ENCODE measurements at places on chromosomes 2 and 18.

- no peak for DNase-seq
These were observed 28.4 kb downstream of the CPS1 start for GRCh38 chr2:210584834-210585233.

GRCh38 chr2:155178921-155179320, 480.4 kb downstream of the KCNJ3 start:
- DNase-seq: no peak

DNA sequence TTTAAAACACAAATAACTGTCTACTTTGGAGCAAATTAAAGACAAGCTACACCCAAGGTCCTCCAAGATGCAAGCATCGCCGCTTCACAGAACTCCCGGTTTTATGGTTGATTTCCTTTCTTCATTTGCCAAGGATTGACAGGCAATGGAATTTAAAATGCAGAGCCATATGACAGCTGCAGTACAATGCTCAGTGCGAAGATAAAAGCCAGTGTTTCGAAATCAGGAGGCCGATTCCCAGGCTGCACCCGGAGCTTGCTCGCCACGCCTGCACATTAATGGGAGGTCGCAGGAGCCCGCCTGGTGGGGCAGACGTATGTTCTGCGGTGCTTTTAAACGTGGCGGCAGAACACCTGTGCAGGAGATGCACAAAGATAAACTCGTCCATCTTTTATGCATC, 727.6 kb upstream of the SOX11 start:
- no peak for DNase-seq

- DNase-seq: no peak
These were observed 111.7 kb downstream of the BCL2 start for GRCh38 chr18:63207835-63208234.

- DNase-seq: no peak
These were observed 12.7 kb downstream of the PCARE start for GRCh38 chr2:29061616-29062015.

DNA sequence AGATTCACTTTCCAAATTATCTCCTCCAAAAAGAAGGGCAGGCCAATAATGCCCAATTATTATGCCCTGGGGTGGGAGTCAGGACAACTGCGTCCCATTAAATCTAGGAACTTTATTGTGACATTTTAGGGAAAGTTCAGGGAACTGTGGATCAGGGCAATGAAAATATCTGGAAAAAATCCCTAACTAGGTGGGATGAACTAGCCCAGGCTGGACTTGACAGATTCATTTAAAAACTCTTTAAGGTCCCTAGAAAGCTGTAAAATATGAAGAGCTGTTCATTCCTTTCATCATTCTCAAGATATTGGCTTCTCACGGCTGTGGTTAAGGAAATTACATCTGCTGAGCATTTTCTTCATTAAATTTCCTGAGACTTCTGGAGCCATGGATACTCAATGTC, 8.2 kb downstream of the CREG2 start:
- no peak for DNase-seq

DNA sequence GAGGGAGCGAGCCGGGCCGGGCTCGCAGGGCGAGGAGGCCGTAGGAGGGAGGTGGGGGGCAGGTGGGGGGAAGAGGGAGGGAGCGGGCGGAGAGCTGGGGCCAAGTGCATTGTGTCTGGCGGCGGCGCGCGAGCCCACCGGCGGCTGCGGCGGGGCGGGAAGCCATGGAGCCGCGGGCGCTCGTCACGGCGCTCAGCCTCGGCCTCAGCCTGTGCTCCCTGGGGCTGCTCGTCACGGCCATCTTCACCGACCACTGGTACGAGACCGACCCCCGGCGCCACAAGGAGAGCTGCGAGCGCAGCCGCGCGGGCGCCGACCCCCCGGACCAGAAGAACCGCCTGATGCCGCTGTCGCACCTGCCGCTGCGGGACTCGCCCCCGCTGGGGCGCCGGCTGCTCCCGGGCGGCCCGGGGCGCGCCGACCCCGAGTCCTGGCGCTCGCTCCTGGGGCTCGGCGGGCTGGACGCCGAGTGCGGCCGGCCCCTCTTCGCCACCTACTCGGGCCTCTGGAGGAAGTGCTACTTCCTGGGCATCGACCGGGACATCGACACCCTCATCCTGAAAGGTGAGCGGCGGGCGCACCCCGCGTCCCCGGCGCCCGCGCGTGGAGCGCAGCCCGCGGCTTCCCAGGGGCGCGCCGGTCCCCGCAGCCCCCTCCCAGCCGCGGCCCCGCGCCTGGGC, at the start of gene TMEM178A:
TSS of gene TMEM178A (plus strand) at position 107 of the 680 bp plus-strand sequence. CDS start at position 165, 58 bp downstream.
- DNase-seq: no peak

DNA sequence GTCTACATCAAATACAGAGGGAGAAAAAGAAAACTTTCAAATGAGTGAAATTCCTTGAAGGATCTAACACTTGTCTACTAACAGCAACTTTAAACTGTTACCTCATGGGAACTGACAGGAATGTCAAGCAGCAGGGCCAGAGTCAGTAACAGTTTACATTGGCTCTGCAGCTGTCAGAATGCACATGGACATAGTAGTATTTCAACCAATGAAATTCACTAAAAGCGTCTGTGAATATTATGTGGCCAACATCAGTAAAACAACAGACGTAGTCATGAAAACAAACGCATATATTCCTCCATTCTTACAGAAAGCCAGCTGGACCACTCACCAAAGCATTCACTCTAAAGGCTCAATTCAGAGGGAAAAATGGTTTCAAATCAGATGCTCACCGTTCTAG, 79.3 kb upstream of the RNU4ATAC start:
- no peak for DNase-seq

DNA sequence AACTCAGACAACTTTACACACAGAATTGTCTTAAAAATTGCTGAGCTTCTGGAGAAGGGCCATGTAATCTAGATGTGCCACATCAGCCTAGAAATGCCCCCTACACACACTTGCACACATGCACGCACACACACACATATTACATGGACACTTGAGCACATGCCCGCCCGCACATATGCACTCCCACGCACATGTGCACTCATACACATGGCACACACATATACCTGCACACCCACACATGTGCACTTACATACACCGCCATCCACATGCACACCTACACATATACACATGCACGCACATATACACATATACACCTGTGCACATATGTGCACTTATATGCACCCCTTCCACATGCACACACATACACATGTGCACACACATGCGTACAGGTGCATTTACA, 213.7 kb downstream of the SEPTIN10 start:
- no peak for DNase-seq

GRCh38 chr2:215881582-215881981, 131.8 kb downstream of the MREG start:
- DNase-seq: no peak

GRCh38 chr2:14907014-14907612, 274.6 kb downstream of the LRATD1 start:
- peak; percentile 83 for DNase-seq

- no peak for DNase-seq
These were observed 11.0 kb downstream of the CRIM1 start for GRCh38 chr2:36366491-36367120.

DNA sequence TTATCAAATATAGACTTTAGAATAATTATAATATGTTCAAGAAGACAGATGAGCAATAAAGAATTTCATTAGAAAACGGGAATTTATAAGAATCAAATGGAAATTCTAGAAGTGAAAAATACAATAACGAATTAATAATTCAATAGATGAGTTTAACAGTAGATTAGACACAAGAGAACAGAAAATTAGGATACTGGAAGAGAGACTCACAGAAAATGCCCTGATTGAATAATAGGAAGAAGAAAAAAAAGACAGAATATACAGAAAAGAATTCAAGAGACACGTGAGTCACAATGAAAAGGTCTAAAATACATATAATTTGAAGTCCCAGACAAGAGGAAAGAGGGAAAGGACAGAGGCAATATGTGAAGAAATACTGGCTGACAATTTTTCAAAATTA, 354.7 kb downstream of the CLIP4 start:
- no peak for DNase-seq

- DNase-seq: no peak
These were observed 632.0 kb upstream of the PIK3C3 start for GRCh38 chr18:41323044-41323443.

GRCh38 chr18:58784601-58785137, 80.0 kb upstream of the ZNF532 start:
- no peak for DNase-seq

GRCh38 chr2:100029460-100029859, 112.9 kb downstream of the AFF3 start:
- no peak for DNase-seq

GRCh38 chr2:5215989-5216607, 476.1 kb upstream of the SOX11 start:
- no peak for DNase-seq

GRCh38 chr2:128591022-128591860, 272.6 kb upstream of the HS6ST1 start:
- no peak for DNase-seq

- DNase-seq: no peak
These were observed 24.3 kb downstream of the IGFBP5 start for GRCh38 chr2:216671081-216671411.

DNA sequence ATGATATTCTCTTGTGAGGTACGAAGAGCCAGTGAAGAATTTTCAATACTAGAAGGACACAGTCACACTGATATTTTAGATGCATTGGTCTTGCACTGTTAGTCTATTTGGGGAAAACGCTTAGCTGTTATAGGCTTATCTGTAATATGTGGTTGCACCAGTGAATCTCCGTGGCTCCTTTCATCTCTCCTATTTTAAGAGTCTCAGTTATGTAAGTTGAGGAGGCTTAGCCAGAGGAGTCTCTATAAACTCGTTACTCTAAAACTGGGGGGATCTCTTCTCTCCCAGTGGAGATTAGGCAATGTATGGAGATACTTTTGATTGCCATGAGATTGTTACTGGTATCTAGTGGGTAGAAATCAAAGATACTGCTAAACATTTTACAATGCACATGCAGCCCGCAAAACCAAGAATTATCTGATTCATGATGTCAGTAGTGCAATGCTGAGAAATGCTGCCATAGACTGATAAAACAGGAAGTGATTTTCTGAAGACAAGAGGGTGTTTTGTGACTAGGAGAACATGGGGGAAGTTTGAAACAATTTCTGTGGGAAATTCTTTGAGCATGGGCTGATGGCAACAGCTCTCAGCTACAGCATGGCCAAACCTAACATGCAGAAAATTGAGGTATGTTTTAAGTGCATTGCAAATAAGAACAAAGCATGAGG, 339.1 kb downstream of the SOX11 start:
- DNase-seq: no peak

DNA sequence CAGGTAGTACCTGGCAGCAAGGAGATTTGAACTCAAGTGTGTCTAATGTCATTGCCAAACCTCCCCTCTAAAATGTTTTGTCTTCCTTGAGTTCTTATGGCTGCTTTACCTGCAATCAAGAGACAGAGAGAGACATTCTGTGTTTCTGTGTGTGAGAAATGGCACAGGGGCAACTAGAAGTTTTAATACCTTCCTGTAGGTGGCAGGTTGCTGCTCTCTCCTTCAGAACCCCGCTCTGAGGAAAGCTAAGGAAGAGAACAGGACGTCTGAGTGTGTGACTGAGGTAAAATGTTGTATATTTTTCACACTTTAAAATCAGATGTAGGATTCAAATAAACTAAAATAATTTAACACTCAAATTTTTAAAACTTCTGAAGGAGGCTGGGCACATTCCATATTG, 19.2 kb downstream of the DTNA start:
- DNase-seq: no peak

GRCh38 chr2:101041413-101041812, 39.3 kb downstream of the RPL31 start:
- DNase-seq: no peak

DNA sequence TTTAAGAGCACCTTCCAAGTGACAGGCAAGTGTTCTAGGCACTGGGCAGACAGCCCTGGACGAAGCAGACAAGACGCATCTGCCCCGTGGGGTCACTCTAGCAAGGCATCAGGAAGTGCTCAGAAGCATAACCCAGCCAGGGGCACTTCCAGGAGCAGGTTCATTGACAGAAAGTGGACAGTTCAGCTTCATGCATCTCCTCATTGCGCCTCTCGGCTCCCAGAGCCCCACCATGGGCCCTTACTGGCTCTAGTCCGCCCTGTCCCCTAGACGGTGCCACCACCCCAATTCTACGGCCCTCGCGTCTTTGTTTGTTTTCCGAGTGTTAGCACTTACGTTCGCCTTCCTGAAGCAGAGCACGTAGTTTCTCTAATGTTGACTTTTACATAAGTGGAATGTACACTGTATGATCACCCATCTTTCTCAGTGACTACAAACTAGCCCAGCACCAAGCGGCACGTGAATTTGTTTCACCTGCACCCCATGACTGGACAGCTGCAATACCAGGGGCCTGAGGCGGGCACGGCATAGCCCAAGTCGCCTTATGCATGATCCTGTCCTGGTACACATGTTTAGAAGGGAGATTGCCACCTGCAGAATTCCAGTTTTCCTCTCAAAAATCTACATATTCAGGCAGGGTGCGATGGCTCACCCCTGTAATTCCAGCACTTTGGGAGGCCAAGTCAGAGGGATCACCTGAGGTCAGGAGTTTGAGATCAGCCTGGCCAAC, 33.2 kb downstream of the SNED1 start:
- no peak for DNase-seq

DNA sequence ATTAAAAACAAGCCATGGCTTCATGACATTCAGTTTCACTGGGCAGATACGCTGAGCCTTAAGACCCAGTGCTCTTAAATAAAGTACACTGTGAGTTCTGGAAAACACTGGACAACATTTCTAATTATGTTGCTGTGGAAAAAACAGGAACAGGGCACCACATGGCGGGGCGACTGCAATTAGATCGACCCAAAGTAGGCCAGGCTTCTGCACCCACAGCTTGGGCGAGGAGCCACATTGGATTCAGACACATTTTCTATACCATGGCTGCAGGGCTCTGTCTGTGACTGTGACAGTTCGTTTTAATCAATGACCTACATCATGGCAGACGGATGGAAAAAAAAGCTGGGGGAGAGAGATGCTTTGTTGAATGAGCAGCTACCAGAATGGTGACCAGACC, 227.2 kb upstream of the HS6ST1 start:
- no peak for DNase-seq

DNA sequence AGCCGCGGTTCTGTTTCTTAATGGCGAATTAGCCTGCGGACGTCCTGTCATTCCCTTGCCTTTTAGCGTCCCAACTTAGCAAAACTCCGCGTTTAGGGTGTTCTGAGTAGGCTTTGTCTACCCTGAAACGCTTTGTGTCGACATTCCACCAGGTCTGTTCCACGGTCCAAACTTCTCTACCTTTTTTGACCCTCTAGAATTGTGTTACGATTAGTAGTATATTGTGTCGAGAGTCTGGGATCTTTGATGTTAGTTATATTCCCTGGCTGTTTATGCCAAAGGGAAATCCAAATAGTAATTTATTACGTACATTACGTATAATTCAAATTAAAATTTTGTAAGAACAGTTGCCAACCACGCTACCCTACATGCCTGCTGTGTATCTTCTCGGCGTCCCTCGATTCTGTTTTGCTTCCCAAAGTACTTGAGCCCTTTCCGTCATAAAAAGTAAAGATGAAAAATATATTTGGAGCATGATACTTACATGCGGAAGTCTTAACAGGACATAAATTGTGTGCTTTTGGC, 495 bp upstream of the TTC32 start:
- DNase-seq: peak; percentile 66

- DNase-seq: no peak
These were observed 46.5 kb downstream of the TRAK2 start for GRCh38 chr2:201404699-201405280.

Measured in skin of body (tissue), 3 donors.